ENCODE measurements at places on chromosomes 11 and 22. TPM values are rescaled to one million over a fixed set of nuclear protein-coding genes. Genes with fewer than 3 reads are reported as not detected.

DNA sequence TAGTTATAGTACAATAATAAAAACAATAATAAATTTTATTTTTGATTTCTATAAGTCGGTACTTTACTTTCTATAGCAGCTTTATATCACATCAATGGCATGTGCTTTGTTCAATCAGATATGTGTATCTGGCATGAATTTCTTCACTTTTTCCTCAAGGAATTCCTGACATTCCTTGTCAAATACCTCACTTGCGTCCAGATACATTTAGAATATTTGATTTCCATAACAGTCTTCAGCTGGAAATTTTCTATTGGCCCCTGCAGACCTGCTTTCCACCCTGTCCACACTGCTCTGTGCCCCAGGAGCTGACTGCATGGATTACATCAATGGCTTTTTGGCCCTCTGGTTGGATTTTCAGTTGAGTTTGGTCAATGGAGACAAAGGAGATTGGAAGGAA, 93.2 kb downstream of the FAR1 start:
- DNase-seq: no peak

Gene SHANK2
- 44.0 TPM for total RNA-seq

Gene CTSW
- total RNA-seq: 5.8 TPM

- peak; percentile 85 for DNase-seq
Measured at GRCh38 chr11:35485656-35486322, 39.6 kb downstream of the PAMR1 start.

DNA sequence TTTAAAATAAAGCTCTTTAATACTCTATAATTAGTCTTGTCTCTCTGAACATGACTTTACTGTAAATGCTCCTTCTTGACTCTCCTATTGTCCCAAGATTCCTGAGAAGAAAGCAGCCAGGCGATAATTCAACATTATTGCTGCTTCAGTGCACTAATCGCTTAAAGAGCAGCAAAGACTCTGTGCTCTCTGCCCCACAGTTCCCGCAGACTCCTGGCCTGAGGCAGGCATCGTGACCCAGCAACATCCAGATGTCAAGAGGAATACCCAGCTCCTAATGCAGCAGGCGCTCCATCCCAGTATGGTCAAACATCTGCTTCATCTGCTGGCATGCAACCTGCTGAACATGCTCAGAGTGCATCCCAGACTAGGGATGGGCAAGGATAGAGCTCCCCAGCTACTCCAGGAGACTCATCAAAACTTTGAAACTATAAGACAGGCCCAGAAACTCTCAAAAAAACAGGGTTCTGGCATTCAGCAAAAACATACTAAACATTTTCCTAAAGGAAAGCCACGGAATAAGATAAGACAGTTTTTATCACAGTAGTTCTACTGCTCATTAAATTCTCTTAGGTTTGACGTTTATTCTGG, 270.0 kb downstream of the SOX6 start:
- no peak for DNase-seq

- peak; percentile 77 for DNase-seq
Measured at GRCh38 chr11:120224972-120225909, 14.4 kb downstream of the OAF start.

- DNase-seq: peak; percentile 69
Measured at GRCh38 chr11:131694526-131695424, 324.4 kb downstream of the NTM start.

DNA sequence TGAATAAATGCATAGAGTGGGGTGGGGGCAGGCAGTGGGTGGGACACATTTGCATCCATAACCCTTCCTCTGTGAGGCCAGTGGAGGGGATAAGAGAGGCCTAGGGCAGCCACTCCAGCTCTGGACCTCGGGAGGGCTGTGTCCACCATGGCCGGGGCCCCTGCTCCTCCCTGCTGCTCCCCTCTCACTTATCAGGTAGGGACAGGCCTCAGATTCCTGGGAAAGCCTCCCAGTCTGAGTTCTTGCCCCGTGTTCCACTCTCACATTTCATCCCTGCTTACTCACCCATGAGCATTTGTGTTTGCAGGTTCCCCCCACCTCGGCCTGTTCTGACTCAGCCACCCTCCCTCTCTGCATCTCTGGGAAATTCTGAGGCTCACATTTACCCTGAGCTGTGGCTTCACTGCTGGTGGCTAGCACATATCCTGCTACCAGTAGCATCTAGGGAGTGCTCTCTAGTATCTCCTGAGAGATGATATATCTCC, 128.7 kb upstream of the TOP3B start:
- no peak for DNase-seq

GRCh38 chr11:127943763-127944162, 643.6 kb downstream of the ETS1 start:
- no peak for DNase-seq

Gene PCF11
- 54.4 TPM for total RNA-seq

Gene ANKK1
- total RNA-seq: 0.09 TPM

Gene NEFH
- 0.58 TPM for total RNA-seq

GRCh38 chr22:23113067-23113846, 28.5 kb downstream of the RSPH14 start:
- DNase-seq: no peak

GRCh38 chr11:75315439-75315805, 36.0 kb downstream of the ARRB1 start:
- DNase-seq: no peak

DNA sequence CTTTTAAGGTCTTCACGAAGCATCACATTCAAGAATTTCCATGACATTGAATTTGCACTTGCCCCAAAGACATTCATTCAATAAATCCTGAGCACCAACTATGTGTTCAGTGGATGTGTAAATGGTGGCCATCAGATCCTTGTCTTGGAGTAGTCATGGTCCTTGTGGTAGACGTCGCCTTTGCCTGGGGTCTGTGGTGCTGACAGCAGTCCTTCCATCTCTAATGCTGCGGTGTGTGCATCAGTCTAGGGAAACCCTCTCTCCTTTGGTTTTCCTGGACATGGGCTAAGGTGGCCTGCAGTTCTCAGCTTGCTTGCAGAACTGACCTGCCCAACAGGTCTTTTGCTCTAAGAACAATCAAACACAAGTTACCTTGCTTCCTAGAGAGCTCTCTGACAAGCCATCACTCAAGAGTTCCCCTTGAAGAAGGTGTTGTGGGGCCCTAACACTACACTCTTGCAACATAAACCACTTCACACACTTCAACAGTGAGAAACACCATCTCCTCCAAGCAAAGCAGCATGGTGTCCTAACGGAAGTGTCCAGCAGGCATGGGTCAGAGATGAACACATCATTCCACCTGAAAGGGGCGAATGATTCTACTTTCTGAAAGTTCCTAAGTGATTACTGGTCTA, 72.1 kb downstream of the BUD13 start:
- no peak for DNase-seq

Gene TMEM132A
- total RNA-seq: 12.3 TPM

GRCh38 chr22:23400286-23400981, 179.7 kb downstream of the IGLL1 start:
- no peak for DNase-seq

- DNase-seq: no peak
Measured at GRCh38 chr22:27152033-27152432, 494.6 kb downstream of the MIAT start.

DNA sequence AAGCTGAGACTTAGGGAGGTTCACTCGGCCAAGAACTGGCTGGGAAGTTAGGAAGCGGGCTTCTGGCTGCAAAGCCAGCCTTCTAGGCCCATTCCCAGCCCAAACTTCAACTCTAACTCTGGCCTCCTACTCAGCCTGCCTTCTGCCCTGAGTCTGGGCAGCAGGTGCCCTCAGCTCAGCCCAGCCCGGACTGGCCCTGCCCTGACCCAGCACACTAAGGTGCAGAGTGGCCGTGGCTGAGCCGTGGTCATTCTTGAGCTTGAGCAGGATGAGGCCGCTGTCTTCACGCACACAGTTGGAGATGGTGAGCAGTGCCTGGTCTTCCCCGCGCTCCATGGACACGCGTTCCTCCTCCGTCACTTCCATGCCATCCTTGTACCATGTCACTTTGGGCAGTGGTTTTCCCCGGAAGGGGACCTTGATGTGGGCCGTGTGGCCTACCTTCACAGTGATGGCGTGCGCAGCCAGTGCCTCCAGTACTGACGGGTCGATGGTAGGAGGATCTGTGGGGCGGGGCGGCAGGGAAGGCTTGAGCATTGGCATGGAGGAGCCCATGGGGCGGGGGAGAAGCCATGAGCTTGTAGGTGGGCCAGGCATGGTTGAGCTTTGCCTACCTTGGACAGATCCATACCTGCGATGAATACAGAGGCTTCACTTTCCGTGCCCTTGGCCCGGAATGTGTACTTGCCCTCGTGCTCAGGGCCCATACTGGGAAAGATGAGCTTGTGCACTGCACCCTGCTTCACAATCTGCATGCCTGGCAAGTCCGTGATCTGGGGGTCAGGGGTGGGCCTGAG, 12.1 kb downstream of the IGSF22 start:
- no peak for DNase-seq

GRCh38 chr22:23841736-23842445, 3.1 kb upstream of the DERL3 start:
- no peak for DNase-seq

- DNase-seq: no peak
Measured at GRCh38 chr11:5737670-5738392, 1.6 kb downstream of the OR56B1 start.

Gene MADD
- total RNA-seq: 52.9 TPM

DNA sequence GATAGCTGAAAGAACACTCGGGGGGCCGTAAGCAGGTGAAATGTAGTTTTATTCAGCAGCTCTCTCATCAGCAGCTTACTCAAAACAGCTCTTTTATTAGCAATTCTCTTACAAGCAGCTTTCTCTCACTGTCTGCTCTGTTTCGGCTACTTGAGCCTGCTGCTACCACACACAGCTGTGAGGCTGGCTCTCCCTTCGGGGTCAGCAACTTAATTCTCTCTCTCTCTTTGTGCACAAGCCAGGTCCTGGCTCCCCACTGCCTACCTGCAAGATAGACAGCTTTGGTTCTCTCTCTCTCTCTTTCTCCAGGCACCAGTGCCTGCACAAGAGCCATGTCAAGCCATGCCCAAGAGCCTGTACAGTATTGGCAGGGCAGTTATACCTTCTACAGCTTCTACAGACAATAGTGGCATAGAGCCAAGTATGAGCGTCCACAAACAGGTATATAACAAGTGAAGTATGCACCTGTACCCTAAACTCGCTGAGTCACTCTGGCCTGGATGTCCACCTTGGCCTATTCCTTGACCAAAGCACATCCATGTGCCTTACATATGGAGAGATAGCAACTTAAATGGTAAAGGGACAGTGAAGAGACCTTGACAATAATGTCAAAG, 110.8 kb downstream of the MTNR1B start:
- DNase-seq: peak; percentile 19

DNA sequence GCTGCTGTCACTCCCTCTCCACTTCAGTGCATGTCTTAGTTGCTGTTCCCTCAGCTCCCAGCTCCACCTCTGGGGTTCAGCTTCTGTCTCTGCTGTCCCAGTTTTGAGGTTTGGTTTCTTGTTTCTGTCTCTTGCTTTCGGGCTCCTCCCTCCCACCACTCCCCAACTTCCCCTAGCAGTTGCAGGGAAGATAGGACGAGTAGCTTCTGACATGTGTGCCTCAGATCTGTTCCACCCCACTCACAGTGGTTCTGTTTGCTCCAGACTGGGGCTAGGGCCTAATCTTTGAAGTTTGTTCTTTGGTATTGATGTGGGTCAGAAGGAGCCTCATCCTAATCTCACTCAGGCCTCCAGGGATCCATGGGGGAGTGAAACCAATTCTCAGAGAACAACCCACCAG, 2.6 kb upstream of the RRM1 start:
- no peak for DNase-seq

Gene ZBED5
- 41.5 TPM for total RNA-seq

GRCh38 chr11:126884192-126884591, 116.4 kb downstream of the KIRREL3 start:
- no peak for DNase-seq

GRCh38 chr11:11884774-11885481, 43.2 kb downstream of the USP47 start:
- no peak for DNase-seq

Gene DENND5A
- 65.7 TPM for total RNA-seq

GRCh38 chr22:23394525-23395326, 185.4 kb downstream of the IGLL1 start:
- DNase-seq: no peak

- no peak for DNase-seq
Measured at GRCh38 chr11:116687458-116688201, 85.2 kb downstream of the BUD13 start.

DNA sequence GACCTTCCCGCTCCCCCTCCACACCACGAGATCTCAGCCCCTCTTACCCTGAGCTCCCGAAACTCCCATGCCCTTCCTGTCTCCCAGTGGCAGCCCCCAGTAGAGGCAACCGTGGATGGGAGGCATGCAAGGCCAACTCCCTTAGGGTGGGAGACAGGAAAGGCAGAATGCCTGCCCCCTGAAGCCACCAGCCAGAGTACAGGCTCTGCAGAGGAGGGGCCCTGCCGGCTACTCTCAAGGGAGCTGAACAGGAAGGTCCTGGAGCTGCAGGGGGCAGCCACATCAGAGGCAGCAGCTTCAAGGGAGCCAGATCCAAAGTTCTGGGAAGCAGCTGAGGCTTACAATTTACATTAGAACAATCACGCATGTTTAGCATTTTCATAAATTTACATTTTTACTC, 38.3 kb downstream of the PDE2A start:
- DNase-seq: peak; percentile 54

Gene KCNJ11
- 7.2 TPM for total RNA-seq

- DNase-seq: no peak
Measured at GRCh38 chr11:112793416-112793815, 167.8 kb upstream of the NCAM1 start.

Gene RANBP1
- total RNA-seq: 63.7 TPM

Gene CTSF
- 10.8 TPM for total RNA-seq

DNA sequence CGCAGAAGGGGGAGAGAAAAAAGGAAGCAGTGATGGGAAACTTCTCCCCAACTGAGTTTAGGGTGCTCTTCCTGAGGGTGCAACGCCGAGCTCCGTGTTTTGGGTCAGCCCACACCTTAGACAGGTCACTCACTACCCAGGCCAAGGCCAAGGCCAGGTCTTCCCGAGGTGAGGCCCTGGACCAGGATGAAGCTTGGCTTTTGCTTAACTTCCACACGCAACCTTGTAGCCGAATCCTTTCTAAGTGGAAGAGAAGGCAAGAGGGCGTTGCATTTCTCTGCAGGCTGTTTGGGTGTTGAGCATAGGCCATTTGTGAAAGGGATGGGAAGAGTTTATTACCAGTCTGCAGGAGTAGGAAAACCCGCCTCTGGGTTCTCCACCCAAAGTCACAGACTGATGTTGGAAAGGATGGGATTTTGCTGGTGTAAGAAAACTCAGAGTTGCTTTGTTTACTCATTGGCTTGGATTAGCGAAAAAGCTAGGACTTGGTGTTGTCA, 1.5 kb downstream of the KREMEN1 start:
- no peak for DNase-seq

DNA sequence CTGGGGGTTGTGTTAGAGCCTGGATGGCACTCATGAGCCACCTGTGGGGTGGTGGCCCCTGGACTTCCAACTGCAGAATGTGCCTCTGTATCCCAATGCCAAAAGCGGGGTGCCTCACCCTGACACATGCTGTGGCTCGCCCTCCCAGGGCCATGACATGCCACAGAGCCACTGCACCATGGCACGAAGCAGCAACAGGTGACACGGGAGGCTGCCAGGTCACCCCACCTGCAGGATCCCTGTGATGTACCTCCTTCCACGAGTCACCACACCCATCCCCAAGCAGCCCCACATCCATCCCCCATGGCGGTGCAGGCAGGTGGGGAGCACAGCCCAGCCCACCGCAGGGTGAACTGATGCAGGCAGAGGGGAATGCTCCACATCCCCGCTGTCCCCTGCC, 14.8 kb downstream of the NECTIN1 start:
- DNase-seq: no peak

- no peak for DNase-seq
Measured at GRCh38 chr11:46183819-46184218, 62.6 kb upstream of the PHF21A start.

GRCh38 chr22:24510637-24511625, 15.8 kb downstream of the UPB1 start:
- DNase-seq: no peak

- peak; percentile 49 for DNase-seq
Measured at GRCh38 chr11:66619080-66619554, 2.7 kb downstream of the RBM14 start.
